Cortex of kidney (tissue), 1 donor: ENCODE measurements at places on chromosomes 11 and 22.

DNA sequence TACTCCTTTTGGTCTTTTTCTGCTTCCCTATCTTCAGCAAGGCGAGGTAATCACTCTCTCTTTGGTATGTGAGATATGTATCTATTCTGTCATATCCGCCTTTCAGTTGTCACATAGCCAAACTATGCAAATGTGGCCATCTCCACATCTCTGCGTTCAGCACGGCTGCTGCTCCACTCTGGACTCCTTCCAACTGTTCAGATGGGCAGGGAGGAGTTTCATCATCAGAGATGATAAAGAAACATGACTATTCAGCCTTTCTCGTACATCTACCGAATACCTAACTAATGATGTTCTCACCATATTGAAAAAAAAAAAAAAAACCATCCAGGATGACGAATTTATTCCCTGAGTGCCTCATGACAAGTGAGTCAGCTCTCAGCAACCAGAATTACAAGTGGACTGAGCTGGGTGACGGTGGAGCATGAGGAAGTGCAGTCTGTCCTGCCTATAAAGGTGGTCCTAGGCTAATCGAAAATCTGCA is 899.6 kb downstream of the OPCML start:
- DNase-seq = no peak

DNA sequence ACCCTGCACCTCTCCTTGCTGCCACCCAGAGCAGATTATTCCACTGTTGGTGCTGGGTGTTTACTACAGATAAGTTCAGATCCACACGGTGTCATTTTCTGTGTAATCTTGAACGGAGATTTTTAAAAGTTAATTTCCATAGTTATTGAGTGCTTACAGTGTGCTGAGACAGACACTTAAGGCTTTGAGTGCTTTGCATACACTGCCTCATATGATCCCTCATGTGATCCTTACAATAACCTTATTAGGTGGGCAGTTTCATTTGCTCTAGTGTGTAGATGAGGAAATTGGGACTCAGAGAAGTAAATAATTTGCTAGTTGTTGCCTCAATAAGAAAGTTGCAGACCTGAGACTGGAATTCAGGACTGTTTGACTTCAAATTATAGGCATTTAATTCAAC is 32.3 kb upstream of the ME3 start:
- no peak for DNase-seq

DNA sequence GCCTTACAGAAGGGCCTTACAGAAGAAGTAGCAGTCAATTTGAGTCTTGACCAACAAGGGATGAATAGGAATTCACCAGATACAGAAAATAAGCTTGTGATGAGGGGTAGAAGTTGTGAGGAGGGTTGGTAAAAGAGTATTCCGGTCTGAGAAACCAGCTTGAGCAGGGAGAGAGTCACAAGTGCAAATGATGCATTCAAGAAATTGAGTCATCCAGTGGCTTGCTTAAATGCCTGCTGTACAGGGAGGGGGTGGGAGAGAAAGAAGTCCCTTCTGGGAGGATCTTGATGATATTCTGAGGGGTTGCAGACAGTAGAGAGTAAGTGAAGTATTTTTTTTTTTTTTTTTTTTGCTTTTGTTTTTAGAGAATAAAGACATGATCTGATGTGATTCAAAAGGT is 9.2 kb downstream of the CCKBR start:
- DNase-seq = no peak

- no peak for DNase-seq
Observed at GRCh38 chr22:43419371-43420080, 7.7 kb downstream of the MPPED1 start.

DNA sequence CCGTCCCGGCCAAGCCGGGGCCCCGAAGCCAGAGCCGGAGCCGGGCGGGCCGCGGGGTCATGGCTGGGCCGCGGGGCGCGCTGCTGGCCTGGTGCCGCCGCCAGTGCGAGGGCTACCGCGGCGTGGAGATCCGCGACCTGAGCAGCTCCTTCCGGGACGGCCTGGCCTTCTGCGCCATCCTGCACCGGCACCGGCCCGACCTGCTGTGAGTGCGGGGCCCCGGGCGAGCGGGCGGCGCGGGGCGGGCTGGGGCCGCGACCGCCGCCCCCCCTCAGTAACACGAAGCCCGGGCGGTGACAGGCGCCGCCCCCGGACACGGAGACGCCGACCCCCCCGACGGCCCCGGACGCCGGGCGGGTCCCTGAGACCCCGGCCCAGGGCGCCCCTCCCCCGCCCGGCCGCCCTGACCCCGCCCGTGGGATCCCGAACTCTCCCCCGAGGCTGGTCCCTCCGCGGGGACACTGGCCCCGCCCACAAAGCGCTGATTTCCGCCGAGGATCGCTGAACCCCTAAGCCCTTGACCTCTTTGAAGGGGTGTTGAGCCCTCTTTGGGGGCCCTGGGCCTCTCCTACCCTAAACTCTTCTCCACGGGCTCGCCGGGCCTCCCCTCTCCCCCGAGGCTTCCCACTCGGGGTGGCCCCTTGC is 389 bp downstream of the MICALL1 start:
- DNase-seq = no peak

DNA sequence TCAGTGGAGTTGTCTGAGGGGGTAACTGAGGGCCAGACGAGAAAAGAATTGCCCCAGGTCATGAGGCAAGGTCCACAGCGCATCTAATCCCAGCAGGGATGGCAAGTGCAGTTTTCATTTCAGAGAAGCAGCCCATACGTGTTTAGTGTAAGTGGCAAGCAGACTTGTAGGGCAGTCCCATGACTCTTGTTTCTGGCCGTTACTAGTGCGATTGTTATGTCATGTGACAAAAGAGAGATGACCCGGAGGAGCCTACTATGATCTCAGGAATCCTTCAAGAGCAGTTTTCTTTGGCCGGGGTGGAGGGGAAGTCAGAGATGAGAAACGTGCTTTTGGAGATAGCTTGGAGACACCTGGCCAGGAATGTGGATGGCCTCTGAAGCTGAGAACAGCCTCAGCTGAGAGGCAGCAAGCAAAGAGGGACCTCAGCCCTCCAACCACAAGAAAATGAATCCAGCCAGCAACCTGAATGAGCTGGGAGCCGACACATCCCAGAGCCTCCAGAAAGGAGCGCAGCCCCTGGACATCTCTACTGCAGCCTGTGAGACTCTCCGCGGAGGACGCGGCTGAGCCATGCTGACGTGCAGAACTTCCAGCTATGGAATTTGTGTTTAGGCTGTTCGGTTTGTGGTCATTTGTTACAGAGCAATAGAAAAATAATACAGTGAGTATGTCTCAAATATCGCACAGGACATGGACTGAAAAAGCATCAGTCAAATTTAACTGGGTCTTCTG is 44.1 kb upstream of the CDON start:
- no peak for DNase-seq

DNA sequence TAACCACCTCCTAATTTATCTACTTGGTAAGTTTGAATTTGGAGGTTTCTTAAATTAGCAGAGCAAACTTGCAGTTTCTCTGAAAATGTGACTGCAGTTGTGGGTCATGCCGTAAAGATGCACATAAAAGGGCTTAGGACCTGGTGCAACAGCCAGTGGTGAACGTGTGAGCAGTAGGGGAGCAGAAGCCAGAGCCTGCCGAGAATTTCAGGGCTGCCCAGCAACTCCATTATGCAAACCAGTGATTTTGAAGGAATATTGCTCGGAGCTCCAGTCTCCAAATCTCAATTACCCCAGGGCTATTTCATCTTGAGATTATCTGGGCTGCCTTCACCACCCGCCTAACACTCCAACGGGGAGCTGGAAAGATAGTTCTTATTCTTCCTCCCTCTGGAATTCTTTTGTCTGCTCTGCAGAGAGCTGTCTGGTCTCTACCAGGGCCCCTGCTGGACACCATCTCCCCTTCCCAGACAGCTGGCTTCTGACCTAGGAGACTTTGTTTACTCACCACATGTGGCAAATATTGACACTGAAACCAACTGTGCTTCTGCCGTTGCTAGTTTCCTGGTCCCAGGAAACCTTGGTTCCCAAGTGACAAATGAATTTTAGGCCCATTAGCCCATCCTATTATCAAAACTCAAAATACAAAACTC is 93.9 kb downstream of the DSCAML1 start:
- DNase-seq = no peak

DNA sequence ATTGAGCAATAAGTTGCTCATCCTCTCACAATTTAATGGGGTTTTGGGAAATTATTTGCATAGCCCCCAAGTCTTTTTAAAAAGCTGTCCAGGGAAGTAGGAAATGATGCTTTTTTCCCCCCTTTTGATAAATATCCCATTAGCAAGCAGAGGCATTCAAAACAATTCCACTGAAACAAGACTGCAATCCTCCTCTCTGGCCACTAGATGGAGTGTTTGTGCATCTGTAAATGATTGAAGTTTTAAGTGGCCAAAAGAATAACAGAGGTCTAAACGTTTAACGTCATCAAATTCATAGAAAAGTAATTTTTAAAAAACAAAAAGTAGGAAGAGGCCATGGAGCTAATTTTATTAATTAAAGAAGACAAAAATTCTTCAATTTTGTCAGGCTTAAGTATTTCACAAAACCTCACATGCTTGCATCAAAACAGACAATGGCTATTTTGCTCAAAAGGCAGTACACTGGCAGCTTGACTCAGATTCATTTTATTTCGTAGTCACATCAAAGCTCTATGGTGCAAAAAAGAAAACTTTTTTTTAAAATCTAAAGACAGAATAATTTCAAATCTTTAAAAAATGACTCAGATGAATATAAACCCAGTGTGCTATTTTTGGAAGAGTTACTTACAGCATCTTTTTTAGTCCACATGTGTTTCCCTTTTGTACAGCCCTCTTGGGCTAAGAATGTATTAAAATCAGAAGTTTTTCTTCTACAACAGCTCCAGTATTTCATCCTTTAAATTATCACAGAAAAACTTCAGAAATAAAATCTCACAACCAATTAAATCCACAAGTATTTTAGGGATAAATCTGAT is 17.8 kb downstream of the CHORDC1 start:
- DNase-seq = no peak

DNA sequence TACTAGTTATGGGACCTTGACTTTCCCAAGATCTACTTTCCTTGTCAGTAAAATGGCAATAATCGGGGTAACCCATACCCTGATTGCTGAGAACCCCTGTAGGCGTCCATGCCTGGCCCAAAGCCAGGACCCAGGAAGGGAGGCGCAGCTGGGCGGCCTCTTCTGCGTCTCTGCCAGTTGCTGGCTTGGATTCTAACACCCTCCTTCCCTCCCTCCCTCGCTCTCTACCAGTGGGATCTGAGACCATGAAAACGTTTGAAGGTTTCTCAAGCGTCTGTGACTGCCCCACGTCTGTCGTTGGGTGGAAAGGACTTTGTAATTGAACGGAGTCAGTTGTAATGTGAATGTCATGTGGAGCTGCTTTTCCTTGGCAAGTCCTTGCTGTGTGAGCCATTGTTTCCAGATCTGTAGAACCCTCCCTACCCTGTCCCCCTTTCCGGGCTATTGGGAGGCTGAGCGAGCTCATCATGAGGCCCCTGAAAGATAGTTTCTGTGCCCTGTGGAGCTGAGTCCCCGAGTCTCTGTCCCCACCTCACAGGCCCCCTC is 47.8 kb downstream of the PARVB start:
- DNase-seq = no peak

- no peak for DNase-seq
Observed at GRCh38 chr11:57338142-57338541, at the start of gene P2RX3. TSS of gene P2RX3 (plus strand) at chr11:57338352. CDS start at chr11:57338551, 199 bp downstream.

- DNase-seq = no peak
Observed at GRCh38 chr11:8049084-8049483, 31.9 kb upstream of the TUB start.

DNA sequence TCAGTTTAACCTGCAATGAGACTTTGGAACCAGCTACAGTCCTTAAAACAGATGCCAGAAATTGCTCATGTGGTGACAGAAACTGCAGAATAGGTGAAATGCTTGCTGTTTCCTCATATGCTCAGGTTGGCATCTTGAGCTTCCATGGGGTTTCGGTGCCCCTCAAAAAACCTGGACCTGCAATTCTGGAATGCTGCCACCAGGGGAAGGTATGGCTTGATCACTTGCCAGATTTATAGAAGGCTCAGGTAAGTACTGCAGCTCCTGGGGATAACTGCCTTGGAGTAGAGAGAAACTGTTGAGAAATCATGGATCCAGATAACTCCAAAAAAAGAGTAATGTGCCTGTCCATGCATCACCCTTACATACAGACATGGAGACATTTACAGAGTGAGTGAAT is 113.0 kb downstream of the CTTN start:
- no peak for DNase-seq

- DNase-seq = no peak
Observed at GRCh38 chr11:87894961-87895360, 280.3 kb downstream of the RAB38 start.

DNA sequence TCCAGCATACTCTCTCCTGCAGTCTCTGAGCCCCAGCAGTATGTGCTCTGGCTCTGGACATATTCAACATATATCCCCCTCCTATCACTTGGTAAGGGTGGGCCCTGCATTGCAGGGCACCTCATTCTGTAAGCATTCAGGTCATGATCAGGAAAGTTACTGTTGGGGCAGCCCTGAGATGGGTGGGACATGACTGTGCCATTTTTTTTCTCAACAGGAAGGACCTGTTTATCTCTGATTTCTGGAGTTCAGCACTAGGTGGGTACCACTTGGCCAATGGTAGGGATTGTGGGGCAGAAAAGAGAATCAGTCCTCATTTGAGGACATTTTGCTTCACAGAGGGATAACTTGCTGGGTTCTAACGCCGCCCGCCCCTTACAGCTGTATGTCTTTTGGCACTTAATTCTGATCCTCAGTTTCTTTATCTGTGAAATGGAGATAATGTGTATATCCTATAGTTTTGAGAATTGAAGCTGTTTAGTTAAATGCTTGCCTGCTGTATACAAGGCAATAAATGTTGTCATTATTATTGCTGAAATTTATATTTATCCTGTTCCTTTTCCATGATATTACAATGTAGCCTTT is 2.2 kb downstream of the SRRD start:
- no peak for DNase-seq

- DNase-seq = no peak
Observed at GRCh38 chr11:3736816-3737215, 60.5 kb downstream of the NUP98 start.

DNA sequence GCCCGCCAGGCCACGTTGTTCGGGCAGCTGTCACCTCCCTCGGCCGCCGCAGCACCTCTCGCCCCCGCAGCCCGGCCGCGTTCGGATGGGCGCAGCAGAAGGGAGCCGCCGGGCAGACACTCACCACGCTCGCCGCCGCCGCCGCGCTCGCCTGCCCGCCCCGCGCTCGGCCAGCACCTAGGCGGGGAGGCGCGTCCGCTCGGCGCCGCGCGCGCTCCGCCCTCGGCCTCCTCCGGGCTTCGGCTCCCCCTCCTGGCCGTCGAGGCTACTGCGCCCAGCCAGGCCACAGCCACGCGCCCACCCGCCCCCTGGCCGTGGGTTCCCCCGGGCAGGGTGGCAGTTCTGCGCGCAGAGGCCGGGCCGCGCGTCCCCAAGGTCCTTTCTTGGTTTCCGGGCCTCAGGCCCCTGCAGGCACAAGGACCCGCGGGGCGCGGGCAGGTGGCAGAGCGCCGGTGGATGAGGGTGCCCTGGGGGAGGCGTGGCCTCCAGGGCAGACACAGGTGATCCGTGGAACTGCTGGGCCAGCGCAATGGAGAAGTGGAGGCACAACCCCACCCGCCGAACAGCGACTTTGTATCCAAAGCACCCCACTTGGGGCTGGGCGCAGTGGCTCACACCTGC is at the start of gene SLC25A22:
TSS of gene SLC25A22 (minus strand) at position 189 of the 621 bp plus-strand sequence. CDS start 3,275 bp downstream, outside the sequence.
- no peak for DNase-seq
